Stimulated activated CD4-positive, alpha-beta T cell treated with anti-CD3 and anti-CD28 coated beads, Interleukin-1b, Interleukin-23, amount 100 ng/mL, for 1 hour (primary cell): ENCODE measurements at places on chromosomes 11 and 22.

DNA sequence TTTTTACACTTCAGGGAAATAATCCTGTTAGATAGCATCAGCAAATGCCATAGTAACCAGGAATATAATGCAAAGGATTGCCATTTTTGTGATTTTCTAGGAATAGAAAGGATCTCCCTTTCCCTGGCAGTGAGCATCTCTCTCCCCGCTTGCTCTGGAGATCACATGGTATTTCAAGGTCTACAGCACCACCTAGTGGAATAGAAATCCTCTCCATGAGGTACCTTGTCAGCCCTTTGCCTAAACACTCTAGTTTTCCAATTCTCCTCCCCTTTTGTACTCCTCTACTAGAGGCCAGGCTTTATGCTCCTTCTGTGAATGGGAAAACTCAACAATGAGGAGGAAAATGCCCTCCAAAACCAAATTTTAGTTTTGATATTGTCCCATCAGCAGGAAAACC is 78.4 kb downstream of the XRRA1 start:
- no peak for DNase-seq

DNA sequence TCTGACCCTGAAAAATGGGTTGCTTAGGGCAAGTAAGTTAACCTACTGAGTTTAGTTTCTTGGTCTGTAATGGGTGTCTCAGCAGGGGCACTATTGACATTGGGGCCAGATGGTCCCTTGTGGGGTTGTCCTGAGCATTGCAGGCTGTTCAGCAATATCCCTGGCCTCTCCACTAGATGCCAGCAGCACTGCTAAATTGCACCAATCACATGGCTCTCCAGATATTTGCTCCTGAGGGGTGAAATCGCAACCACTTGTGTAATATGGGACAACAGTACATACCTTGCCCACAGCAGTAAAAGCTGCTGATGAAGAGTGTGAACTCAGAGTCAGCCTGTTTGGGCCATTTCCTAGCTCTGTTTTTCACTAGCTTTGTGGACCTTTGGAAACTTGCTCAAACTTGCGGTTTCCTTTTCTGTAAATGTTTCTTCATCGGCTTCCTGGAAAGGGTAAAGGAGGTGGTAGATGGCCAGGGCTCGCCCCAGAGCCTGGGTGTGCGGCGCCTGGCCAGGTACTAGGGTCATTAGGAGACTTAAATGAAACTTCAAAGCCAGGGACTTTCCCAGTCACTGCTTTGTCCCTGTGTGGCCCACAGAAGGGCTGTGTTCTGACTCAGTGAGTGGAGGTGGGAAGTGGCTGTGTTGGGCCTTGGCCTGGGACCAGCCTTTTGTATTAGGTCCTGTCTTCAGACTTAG is 13.0 kb downstream of the NCF4 start:
- DNase-seq: no peak

DNA sequence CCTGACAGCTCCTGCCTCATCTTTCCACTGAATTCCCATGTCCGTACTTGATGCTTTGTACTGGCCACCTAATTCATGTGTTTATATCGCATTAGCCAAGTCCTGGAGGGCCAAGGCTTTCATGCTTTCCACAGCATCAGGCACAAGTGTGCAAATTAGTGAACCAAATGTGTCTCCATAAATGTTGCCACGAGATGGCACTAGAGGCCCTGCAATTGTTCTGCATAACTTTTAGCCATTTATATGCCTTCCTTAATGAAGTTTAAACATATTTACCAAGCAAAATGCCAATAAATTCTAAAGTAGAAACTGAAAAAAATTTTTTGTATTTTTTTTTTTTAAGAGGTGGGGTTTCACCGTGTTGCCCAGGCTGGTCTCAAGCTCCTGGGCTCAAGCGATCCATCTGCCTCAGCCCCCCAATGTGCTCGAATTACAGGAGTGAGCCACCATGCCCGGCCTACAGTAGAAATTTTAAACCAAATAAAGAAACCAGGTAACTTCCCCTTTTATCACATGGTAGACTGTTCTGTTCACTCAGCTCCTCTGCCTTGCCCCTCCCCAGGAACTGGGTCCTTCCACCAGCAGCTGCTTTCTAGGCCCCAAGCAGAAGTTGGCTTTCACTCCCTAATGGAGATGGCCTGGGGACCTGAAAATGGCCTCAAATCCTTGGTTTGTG is 20.8 kb upstream of the IL18BP start:
- DNase-seq: peak; percentile 15

- DNase-seq: no peak
Measured at GRCh38 chr11:134343646-134344045, 11.9 kb downstream of the GLB1L2 start.

DNA sequence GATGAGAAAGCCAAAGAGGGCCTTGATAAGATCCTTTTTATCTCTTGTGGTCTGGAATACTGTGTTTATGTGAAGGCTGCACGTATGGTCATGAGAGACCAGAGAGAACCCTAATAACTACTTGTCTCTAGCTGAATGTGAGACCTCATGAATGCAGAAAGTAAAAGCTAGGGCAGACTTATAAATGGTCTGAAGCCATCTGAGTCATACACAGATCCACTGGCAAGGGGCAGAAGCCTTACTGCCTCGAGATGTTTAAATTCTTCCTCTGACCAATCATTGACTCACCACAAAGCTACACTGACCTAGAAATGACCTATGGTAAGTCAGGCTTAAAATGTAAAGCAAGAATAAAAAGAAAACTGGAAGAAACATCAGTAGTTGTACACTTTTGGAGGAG is 22.7 kb upstream of the OR4B1 start:
- DNase-seq: no peak

GRCh38 chr11:61338783-61339489 is 5.9 kb downstream of the TKFC start:
- DNase-seq: no peak

DNA sequence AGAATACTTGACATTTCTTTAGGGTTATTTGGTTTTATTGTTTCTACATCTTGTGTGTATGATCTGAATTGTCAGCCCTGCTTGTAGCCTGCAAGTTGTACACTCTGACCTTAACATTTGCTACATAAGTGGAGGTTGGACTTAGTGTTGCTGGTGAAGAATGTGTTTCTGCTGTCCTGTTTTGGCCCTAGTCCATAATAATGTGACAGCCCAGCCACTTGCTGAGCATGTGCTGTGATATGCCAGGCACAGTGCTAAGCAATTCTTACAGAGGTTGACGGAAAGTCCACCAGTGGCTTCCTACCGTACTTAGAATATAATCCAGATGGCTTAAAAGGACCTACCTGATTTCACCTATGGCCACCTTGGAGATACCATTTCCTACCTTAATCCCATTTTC is 526.6 kb downstream of the NELL1 start:
- no peak for DNase-seq

DNA sequence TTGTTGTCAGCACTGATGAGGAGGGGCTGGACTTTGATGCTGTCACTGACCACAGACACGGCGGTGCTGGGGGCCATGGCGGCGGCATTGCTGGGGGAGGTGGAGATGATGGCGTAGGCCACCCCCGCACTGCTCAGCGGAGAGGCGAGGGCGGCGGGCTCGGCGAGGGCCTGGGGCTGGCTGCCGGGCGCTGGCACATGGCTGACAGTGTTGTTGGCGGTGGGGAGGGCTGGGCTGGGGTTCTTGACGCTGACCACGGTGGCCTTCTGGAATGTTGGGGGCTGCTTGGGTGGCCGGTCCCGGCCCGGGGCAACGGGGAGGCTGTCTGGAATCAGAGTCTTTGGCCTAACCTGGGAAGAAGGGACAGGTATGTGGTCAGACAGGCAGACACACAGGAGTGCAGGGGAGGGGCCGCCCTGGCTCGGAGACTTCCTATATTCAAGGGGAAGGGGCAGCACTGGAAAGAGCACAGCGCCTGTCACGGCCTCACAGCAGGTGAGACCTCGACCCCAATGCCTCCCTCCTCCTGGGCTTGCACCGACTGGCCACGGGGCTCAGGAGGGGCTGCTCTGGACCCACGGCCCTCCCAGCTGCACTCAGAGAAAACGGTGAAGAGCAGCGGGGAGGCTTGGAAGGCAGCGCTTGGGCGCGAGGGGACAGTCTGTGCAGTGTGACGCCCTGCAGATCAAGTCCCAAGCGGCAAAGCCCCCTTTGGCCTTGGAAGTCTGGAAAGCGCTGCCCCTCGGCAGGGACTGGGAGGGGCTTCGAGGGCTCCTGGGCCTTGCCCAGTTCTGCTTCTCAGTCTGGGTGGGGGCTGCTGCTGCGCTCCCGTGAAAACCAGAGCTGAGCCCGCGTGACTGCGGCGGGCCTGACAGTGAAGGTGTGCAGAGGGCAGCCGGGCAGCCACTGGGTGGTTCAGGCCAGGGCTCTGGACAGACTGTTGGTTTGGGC is 93.2 kb downstream of the PHF21B start:
- no peak for DNase-seq

GRCh38 chr11:21285104-21285503 is 615.7 kb downstream of the NELL1 start:
- no peak for DNase-seq

- no peak for DNase-seq
Measured at GRCh38 chr11:121670805-121671282, 218.1 kb upstream of the SORL1-AS1 start.

GRCh38 chr11:48094643-48095339 is 114.4 kb downstream of the PTPRJ start:
- DNase-seq: no peak

DNA sequence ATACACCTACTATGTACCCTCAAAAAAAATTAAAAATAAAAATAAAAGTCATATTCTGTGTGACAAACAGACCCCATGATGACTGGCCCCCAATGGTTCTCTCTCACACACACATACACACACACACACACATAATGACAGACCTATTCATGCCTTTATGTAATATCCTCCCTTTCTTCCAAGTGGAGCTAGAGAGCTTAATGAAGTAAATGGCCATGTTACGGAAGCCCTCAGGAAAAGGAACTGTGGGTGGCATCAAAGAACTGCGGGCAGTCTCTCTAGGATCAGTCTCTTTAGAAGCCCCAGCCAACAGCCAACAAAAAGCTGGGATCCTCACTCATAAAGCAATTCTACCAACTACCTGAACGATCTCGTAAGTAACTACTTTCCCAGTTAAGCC is 125.5 kb downstream of the SIK3 start:
- DNase-seq: no peak

- DNase-seq: no peak
Measured at GRCh38 chr11:12922980-12923507, 86.1 kb upstream of the RASSF10 start.

DNA sequence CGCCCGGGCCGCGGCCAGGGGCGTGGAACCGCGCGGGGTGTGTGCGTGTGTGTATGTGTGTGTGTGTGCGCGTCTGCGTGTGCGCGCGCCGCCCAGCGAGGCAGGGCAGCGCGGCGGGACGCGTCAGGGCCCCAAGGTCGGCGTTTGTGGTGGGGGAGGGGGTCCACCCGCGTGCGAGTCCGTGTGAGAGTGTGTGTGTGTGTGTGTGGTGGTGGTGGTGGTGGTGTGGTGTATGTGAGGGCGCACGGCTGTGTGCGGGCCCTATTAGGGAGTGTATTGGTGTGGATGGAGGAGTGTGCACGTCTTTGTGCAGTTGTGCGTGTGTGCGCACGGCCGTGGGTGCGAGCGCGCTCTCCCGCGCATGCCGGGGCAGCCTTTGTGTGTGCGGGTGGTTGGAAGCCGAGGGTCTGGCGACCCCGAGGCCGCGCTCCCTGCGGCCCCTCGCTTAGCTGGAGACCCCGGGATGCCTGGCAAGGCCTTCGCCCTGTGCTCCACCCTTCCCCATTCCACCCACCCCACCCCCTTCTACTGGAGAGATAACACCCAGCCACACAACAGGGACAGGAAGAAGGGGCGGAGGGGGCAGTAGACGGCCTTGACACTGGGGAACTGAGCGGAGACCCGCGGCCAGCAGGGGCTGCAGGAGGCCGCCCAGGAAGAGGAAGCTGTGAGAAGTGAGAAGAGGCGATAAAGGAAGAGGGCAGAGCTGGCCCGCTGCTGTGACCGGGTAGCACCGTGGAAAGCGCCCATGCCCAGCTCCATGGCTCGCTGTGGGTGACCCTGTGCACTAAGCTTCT is 528 bp upstream of the ARRB1 start:
- no peak for DNase-seq

DNA sequence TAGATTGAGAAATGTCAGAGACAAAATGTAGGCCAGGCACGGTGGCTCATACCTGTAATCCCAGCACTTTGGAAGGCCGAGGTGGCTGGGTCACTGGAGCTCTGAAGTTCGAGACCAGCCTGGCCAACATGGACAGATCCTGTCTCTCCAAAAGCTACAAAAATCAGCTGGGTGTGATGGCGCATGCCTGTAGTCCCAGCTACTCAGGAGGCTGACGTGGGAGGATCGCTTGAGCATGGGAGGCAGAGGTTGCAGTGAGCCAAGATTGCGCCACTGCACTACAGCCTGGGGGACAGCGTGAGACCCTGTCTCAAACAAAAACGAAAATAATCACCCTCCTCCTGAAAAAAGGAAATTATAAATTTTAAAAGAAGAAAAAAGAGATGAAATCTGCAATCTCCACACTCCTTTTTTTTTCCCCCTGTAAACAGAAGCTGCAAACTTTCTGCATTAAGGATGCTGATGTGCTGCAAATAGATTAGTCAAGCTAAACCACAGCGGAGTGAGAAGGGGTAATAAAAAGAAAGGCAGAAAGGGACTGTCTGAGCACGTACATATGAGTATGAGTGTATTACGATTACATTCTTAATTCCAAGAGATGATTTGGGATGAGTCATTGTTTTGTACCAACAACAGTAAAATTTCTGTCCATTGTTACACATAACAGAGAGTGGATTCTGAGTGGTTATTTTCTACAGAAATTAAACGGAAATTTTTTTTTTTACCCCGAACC is 87.3 kb downstream of the SIK3 start:
- DNase-seq: no peak

DNA sequence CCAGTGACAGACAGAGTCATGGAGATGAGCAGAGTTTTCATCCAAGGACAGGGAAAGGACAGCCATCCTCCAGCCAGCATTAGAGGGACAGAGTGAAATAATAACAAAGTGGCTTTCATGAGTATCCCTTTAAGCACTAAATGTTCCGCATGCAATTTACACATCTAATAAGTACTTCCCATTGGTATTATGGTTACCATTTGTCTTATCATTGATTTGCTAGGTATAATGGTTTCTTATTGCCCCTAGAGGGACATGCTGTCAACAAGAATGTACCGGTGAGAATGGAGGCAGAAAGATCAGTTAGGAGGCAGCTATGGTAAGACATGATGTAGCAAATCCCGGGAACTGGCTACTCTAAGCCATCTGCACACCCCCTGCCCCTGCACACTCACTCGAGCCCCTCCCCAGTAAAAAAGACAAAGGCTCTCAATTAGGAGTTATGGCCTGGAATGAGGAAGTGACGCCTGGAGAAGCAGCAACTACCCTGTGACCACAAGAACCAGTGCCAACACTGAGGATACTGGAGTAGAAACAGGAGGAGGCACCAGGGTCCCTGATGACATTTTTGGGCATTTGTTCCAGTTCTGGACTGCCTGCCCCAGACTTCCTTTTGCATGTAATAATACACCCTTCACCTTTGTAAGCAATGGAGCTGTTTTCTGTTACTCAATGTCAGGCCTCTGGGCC is 30.2 kb upstream of the HMGXB4 start:
- DNase-seq: no peak

- no peak for DNase-seq
Measured at GRCh38 chr22:46589871-46590271, 30.3 kb upstream of the GRAMD4 start.

DNA sequence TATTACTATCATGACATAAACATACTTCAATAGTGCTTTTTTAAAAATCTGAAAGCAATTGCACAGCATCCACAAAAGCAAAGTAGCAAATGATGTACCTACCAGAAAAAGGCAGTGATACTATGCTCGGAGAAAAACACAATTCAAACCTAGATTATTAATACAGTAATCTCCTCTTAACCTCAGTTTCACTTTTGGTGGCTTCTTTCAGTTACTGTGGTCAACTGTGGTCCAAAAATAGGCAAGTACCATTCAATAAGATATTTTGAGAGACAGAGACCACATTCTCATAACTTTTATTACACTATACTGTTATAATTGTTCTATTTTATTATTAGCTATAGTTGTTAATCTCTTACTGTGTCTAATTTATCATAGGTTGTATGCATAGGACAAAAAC is 20.8 kb downstream of the KCNA4 start:
- no peak for DNase-seq
